ENCODE measurements at places on chromosomes 11 and 22.

DNA sequence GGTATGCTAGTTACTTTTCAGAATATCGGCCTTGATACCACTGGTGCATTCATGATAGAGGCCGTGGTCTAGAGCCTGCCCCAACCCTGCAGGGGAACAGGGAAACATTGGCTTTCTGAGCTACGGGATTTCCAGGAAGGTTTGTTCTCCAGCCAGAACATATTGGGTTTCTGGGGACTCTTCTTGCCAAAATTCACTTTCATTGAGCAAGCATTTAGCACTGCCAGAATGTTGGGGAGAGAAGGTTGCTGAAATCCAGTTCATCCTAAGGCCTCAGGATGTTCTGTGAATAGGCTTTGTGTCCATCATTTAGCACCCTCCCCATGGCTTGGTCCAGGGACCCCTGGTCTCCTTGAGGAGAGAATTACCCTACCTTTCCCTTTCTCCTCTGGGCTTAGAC is 36.7 kb downstream of the DRG1 start:
- DNase-seq = no peak

DNA sequence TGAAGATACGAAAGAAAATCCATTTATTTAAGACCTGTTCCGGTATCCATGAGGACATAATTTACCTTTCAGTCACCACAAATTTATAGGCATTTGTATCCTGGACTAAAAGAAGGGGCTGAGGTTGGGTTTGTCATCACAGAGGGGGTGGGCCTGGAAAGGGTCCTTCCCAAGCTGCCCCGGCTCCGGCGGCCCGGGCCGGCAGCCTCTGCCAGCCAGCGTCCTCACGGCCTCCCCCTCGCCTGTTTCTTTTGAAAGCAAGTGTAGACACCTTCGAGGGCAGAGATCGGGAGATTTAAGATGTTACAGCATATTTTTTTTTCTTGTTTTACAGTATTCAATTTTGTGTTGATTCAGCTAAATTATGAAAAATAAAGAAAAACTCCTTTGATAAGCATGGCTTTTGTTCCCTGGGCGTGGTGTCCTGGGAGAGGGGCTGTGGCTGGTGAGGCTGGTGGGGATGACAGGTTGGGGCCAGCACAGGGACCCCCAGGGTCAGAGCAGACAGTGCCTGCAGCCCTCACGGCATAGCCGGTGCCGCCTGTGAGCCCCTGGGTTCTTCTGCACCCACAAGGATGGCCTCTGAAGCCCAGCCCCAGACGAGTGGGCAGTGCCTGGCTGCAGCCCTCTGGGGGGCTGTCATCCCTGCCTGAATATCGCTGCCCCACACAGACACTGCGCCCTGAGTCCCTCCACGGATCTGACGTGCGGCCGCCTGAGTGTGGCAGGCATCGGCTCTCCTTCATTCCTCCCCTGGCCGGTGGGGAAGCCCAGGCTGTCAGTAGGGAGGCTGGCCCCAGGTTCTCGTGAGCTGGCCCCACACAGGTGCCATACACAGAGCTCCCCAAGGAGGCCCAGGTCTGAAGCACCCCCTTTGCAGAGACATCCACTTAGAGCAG is 1075.9 kb downstream of the BRD1 start:
- no peak for DNase-seq

GRCh38 chr11:60328460-60328859 is 1.4 kb downstream of the MS4A6E start:
- no peak for DNase-seq

DNA sequence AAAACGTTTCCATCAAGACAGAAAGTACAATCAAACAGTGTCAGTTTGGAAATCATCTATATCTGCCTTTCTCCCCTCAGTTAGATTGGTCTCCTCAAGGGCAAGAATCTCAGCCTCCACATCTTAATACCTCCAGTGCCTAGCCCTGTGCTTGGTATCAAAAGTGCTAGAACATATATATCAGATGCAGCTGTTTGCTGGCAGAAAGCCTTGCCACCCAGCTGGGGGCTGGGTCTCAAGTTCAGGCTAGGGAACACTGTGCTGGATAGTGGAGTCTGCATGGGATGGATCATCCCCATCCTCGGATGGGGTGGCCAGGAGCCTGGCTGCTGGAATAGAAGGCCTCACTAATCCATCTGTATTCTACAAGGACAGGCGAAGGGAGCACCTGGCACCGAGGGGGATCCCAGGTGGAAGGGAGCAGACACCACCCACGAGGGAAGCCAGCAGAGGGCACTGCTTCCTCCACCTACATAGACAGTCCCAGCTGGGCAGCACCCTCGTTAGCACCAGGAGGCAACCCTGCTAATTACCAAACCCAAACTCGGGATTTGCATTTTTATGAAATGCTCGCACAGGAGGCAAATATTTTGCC is 602.2 kb downstream of the BUD13 start:
- no peak for DNase-seq

DNA sequence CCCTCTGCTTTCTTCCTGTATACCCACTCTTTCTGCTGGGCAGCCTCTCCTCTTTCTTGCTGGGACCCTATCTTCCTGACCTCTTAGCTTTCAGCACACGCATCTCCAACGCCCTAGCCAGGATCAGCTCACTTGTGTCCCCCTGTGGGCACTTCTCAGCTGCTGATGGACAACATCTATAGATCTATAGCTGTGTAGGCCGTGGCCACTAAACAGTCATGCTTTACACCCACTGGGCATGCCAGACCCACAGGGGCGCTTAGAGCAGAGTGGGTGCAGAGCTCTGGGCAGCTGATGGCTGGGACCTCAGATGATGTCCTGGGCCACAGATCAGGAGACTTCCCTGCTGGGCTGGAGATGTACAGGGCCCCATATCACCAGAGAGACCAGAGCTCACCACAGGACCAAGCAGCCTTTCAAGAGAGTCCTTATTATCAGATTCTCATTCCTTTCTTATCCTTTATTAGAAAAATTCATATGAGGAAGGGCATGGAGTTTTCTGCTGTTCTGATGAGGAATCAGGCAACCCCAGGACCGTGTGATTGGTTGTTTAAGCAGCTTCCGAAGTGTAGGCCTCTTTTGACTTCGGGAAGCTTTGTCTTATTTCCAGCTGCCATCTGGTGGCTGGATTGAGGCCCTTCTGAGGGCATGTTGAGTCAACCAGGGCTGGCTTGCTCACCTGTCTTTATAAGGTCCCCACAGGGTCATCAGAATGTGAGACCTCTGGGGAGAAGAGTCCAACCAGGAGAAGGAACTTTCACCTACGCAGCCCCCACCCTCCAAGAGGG is 60.5 kb downstream of the OSBP2 start:
- peak; percentile 52 for DNase-seq

DNA sequence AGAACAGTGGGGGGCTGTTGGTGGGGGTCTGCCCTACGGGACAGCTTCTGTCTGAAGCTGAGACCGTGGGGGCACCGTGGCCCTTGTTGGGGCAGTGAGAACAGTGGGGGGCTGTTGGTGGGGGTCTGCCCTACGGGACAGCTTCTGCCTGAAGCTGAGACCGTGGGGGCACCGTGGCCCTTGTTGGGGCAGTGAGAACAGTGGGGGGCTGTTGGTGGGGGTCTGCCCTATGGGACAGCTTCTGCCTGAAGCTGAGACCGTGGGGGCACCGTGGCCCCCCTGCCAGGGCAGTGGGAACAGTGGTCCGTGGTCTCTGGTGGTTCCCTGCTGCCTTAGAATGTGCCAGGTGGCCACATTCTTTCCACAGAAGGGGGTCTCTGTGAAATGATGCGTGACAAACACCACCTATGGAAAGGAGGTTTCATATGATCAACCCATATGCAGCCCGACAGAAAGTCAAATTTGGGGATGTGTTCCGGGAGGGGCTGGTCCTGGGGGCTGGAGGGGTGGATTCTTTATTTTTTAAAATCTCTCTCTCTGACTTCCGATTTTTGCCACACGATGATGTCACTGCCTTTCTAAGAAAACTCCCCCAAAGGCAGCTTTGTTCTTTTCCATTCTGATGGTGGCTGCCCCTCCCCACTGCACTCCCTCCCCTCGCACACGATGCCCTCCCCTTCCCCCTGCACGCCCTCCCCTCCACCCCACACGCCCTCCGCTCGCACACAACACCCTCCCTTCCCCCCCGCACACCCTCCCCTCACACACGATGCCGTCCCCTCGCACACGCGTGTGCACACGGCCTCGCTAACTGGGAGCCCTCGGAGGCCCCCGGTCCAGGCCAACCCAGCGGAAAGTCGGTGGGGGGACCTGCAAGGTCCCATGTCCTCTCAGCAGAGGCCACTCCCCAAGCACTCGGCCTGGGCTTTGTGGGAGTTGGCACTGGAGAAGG is 1186.5 kb downstream of the BRD1 start:
- DNase-seq = no peak

- DNase-seq = peak; percentile 11
Observed at GRCh38 chr11:61392981-61393595, 701 bp downstream of the TMEM216 start.

- DNase-seq = no peak
Observed at GRCh38 chr11:72389116-72389515, 45.2 kb downstream of the CLPB start.

- no peak for DNase-seq
Observed at GRCh38 chr11:27282806-27283205, 80.2 kb downstream of the CCDC34 start.

DNA sequence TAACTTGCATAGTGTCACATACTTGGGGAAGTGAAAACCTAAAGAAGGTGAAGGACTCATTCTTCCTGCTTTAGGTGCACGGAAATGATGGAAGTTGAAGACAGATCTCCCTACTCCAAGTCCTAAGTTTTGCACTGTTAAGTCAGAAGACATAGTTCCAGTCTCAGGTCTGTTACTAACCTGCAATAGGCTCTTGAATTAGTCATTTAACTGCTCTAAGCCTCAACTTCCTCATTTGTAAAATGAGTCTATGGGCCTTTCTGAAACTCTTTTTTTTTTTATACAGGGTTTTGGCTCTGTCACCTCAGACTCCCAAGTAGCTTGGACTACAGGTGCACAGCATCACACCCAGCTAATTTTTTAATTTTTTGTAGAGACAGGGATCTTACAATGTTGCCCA is 30.8 kb upstream of the POU2AF1 start:
- DNase-seq = no peak

DNA sequence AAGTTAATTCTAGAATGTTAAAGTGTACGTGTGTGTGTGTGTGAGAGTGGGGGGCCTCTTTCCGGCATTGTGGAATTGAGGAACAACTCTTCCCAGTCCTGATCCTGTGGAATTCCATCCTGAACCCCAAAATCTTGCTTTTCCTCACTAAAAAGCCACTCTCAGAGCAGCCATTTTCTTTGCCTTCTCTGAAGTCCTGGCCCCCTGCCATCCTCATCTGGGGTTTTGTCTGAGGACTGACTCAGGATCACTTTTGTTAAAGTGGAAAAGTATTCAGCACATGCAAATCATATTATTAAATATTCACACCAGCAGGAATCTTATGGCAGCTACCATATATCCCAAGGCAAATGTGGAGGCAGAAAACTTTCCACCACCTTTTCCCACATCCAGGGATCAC is 3.8 kb downstream of the SCN4B start:
- no peak for DNase-seq

DNA sequence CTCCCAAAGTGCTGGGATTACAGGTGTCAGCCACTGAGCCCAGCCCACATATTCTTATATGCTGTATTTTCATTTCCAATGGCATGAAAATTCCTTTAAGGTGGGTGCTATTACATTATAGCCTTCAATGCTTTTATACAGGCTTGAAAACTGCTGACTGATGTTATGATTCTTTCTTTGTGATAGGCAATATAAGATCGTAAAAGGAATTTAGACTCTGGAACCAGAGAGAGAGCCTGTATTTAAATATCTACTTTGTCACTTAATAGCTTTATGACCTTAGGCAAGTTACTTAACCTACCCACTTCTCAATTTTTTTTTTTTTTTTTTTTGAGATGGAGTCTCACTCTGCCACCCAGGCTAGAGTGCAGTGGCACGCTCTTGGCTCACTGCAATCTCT is 26.2 kb downstream of the AGBL2 start:
- no peak for DNase-seq

DNA sequence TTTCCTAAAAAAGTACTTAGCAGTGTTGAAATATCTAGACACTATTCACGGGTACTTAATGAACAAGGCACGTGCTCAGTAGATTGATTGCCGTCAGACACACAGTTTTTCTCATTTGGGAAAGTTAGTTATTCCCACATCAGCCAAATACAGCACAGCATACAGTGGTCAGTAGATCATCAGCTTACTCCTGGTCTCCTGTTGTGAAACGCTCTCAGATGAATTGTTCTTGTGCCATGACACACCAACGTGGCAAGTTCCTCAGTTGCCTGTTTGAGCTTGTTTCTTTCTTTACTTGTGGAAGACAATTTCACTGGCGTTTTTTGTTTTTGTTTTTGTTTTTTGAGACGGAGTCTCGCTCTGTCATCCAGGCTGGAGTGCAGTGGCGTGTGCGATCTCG is 8.6 kb downstream of the TAB1 start:
- DNase-seq = no peak

DNA sequence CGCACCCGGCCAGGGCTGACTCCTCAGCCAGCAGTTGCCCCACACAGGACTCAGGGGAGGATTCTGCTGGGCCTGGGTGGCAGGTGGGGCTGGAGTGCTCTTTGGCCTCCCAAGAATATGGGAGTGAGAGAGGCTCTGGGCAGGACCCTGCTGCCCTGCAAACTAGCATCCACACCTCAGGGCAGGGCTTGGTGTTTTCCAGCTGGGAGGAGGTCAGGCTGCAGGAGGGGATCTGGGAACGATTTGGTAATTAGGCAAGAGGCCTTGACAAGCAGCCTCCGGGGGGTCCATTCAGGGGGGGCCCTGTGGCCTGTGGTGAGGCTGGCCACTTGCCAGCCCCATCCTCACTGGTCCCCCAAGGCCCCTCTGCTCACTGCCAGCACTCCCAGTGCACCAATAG is 35.8 kb downstream of the WNT11 start:
- DNase-seq = no peak

- DNase-seq = no peak
Observed at GRCh38 chr11:96188243-96189006, 154.6 kb downstream of the MAML2 start.

GRCh38 chr11:17655682-17656081 is 63.7 kb upstream of the MYOD1 start:
- DNase-seq = no peak

DNA sequence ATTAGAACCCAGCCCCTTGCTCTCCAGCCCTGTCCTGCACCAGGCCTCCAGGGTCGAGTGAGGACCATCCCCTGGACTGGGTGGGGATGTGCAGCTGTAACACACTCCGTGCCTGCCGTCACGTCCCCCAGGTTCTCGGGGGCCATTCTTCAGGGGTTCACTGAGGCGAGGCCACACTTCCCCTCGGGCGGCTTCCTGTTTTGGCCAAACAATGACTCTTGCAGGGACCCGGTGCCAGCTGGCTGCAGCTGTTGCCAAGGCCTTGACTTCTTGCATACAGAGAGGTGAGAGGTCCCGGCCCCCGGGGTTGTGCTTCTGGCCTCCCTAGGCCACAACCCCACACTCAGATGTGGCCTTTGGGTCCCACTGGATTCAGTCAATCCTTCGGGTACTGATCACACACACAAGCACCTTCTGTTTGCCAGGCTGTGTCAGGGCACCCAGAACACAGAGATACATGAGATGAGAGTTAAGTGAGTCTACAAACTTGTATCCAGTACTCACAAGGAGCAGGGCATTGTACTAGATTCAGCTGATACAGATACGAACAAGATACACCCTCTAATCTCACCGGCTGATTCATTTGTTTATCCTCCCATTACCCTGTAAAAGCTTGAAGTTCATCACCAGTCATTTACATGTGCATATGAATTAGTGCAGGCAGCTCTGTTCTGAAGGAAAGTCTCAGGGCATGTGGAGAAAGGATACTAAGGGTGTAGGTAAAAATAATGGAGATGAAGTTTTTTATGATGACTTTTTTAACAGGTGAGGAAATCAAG is 32.9 kb downstream of the LRRC32 start:
- DNase-seq = no peak
